NCI-H1930 (cell line): ENCODE measurements at places on chromosomes 12 and 14.

- no peak for DNase-seq
Measured at GRCh38 chr14:32468955-32469354, 139.9 kb downstream of the AKAP6 start.

DNA sequence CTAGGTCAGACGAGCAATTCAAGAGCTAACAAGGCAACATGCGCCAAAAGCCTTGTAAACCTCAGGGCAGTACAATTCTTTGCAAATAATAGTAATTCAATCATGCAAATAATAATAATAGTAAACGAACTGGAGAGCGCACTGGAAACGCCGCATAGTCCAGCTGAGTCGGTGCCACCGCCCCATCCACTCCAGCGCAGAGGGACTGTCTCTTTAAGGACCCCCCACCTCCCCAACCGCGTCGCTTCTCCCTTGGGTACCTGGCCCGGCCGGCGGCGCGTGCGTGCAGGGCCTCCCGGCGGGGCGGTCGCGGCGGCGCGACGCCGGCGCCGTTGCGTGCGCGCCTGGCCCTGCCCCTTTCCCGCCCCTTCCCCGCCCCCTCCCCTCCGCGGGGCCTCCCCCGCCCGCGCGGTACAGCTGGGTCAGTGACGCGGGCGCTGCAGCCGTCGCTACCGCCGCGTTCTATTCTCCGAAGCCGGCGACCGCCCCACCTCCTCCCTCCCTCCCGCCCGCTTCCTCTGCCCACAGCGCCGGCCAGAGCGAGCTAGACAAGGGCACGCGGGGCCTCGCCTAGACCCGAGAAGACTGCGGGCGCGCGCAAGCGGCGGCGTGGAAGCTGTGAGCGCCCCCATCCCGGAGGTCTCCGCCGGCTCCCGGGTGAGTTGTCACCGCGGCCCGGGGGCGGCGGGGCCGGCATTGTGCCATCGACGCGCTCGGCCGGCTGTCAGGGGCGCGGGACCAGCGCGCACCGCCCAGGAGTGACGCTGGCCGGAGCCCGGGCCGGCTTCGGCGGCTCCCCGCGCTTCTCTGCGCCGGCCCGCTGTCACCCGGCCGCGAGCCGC, at the start of gene SUSD6:
SUSD6 (plus strand) TSS at position 425 of the 842 bp plus-strand sequence. CDS start 46,997 bp downstream, outside the sequence.
- peak; percentile 90 for DNase-seq

GRCh38 chr12:14952299-14952921, 9.0 kb downstream of the ARHGDIB start:
- no peak for DNase-seq

DNA sequence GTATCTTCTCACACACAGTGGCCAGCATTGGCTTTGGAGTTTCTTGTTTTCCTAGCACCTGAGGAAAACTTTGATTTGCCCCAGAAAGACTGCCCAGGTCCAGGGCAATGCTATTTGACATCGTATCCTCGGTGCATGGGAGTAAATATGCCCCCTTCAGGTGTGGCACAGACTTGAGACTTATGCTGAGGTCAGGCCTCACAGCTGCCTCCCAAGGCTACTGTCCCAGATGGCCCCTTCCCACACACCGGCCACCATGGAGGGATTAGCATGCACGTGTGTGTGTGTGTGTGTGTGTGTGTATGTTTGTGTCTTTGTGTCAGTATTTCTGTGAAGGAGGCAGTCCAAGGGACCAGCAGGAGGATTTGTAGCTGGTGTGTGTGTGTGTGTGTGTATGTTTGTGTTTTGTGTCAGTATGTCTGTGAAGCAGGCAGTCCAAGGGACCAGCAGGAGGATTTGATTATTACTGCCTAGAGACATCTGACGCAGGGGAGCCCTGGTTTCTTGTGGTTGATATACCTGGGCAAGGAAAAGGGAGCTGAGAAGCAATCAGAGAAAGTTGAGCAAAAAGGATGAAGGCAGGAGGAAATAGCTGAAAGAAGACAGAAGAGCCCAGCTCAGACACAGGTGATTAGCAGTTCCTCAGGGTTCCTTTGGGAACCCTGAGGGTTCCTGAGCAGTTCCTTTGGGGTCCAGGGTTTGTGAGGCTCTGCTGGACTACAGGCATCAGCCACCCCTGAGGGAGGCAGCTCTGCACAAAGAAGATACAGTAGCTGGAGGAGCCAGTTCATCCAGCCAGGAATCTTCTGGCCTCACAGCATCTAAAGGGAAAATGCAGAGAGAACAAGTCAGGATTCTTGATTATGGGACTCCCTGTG, 42.2 kb downstream of the COX16 start:
- DNase-seq, result no peak

DNA sequence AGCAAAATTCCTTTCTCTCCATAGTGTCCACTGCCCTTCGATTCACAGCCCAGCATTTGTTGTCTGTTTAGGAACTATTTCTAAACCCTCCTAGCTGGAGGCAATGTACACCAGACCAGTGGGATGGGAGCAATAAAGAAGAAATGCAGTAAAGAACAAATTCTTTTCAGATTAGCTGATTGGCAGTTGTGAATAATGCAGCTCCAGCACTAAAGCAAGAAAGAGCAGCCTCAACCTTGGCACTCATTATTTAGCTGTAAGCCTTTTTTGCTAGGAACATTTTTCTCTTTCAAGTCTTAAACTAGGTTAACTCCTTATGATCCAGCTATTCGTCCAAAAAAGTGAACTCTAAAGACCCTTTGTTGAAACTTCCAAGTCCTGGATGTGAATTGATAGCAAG, 580.5 kb upstream of the STXBP6 start:
- DNase-seq, result no peak

- DNase-seq, result no peak
Measured at GRCh38 chr12:115953450-115953849, 324.0 kb downstream of the MED13L start.

DNA sequence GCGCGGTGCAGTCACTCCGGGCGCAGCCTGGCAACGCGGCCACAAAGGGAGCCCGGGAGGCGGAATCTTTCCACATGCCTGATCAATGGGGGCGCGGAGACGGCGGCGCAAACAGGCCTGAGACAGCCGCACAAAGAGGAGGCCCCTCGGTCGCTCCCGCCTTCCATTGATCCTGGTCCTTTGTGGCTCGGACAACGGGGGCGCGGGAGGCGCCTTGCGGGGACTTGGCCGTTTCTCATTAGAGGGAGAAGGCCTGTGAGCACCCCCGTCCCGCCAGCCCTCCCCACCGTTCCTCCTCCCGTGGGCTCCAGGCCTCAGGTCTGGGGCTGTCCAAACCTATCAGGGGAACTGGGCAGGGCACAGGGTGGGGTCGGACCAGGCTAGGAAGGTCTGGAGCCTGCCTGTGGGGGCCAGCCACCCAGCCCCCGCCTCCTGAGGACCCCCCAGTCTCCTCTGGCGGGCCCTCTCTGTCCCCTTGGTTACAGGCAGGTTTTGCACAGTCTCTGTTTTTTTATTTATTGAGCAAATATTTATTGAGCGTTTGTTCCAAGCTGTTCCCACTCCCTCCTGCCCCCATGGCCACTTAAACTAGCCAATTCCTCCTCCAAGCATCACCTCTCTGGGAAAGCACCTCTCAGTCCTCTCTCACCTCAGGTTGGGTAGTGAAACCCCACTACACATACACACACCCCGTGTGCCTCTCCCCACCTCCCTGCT, 29.0 kb upstream of the MSI1 start:
- peak; percentile 11 for DNase-seq

DNA sequence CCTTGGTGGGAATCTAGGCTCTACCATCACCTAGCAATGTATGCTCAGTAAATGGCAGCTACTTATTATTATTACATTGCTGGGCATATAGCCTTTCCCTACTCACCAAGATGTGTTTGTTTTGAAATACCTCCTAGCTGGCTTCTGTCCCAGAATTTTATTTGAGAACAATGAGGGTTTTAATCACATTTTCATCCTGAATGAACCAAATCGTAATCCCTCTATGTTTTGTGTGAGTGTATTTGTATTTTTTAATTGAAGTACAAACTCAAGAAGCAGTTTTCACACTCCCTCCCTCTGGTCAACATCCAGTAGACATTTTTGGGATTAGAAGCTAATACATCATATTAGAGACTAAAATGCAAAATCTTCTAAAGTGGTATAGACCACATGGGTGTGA, 7.6 kb downstream of the SLC7A8 start:
- DNase-seq, result no peak

DNA sequence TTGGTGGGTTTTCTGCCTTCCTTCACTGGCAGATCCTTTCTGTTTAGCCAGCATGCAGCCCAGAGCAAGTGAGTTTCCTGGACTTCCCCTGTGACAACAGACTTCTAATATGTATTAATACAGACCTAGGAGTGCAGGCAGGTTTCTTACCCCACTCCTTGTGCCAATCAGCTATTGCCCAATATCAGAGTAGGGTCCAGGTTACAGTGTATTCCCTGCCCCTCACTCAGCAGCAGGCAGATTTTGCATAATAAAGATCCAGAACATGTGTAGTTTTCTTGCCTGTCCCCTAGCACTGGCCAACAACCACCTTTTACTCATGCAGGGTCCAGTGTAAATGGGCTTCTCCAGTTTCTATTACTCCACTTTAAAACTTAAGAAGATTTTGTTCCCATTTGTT, 4.7 kb upstream of the SMIM10L1 start:
- DNase-seq, result no peak

DNA sequence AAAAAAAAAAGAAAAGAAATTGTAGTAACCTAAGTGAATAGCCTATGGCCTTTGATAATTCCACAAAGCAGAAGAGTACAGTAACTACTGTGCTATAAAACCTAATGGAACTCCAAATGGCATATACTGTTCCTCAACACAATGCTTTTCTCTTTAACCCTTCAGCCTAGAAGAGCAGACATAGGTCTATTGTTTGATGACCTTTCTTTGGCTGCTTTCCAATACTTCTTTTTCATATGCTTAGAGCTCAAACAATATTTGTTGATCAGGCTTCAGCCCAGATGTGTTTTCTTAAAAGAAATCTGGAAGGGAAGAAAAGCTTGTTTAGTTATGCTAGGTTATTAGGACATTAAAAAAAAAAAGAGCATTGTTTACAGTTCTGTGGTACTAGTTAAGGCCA, 116.4 kb downstream of the NTN4 start:
- peak; percentile 94 for DNase-seq

GRCh38 chr14:21525571-21525961, 580 bp downstream of the SALL2 start:
- no peak for DNase-seq

DNA sequence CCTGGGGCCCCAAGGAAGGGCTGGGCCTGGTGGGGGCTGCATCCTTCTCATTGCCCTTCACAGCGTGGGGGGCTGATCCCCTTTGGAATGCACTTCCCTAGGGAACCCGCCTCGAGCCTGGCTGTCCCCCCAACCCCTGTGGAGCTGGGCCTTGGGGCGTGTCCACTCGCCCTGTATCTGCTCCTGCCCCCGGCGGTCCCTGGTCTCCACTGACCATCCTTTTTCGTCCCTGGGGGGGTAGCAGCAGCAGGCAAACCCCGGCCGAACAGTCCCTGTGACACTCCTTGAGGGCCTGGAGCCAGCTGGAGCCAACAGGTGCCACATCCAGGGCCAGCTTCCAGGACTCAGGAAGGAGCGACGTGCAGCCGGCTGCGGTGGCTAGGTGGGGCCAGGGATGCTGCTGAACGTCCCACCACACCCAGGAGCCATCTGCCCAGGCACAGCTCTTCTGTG, 9.4 kb upstream of the GPR132 start:
- no peak for DNase-seq

GRCh38 chr12:70456953-70457352, 90.9 kb downstream of the KCNMB4 start:
- DNase-seq, result no peak

DNA sequence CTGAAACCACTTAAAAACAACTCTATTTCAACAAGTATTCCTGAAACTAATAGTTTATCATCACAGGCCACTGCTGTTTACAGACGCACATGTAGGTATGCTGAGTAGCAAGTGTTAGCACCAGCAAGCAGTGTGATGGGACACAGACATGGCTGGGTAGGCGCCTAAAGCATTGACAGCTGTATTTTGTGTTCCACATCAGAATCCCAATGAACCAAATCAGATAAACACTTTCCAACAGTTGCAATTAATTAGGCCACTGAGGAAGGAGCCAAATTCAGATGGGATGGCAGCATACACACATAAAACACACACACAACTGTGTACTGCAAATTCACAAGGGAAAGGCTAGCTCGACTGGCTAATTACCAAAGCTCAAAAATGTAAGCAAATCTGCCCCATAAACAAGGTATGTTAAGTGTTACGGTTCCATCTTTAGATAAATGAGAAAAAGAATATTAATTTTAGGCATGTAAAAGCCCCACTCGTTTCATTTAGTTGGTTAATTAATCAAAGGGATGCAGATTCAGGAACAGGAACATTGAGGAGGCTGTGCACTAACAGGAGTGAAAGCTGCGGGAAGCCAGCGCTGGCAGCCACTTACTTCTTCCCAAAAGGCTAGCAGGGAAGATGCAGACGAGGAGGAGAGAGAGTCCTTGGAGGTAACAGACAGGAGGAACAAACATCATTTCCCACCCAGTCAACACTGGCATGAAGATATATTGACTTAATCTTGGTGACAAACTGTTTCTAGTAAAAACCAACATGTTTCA, 33.4 kb downstream of the AMN start:
- no peak for DNase-seq

DNA sequence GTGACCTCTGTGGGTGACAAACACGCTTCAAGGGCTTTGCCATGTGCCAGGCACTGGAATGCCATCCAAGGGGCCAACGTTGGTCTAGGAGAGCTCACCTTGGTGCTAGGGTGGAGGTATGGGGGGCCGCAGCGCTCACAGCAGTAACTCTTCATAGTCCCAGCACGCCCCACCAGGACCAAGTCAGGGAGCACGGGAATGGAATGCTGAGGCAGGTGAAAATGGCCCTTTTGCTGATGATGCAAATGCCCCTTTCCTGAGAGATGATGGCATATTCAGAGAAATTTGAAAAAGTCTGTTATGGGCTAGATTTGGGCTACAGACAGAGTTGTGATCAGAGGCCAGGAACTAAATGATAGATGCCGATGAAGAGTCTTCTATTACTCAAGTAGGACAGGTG, 10.0 kb upstream of the FAM181A start:
- no peak for DNase-seq

DNA sequence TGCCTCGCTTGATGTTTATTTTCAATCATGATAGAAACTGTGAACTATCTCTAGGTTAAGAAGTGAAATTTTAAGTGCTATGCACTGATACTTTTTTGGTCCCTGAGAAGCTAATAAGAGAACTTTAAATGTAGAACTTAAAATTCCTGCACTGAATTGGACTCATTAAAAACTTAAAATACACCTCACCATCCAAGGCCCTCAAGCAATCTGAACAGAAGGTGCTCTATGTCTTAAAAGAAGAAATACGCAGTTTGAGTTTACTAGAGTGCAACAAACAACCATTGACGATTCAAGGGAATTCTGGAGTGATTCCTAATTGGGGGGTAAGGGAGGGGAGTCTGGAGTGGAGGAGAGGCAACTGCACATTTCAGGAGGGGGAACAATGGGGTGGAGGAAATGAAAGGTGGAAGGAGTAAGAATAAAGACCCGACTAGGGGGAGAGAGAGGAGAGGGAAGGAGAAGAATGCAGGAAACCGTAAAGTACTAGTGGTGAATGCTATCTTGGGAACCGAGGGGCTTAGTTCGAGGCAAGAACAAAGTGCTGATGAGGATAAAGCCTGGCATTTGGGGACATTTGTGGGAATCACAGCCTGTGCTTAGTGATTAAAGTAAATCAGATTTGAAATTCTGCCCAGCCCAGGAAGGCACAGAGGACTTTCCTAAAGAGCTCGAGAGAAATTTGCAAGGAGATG, 389.7 kb downstream of the AACS start:
- no peak for DNase-seq
